Posterior cingulate gyrus (tissue), 11 donors: ENCODE measurements at places on chromosomes 13 and 19.

DNA sequence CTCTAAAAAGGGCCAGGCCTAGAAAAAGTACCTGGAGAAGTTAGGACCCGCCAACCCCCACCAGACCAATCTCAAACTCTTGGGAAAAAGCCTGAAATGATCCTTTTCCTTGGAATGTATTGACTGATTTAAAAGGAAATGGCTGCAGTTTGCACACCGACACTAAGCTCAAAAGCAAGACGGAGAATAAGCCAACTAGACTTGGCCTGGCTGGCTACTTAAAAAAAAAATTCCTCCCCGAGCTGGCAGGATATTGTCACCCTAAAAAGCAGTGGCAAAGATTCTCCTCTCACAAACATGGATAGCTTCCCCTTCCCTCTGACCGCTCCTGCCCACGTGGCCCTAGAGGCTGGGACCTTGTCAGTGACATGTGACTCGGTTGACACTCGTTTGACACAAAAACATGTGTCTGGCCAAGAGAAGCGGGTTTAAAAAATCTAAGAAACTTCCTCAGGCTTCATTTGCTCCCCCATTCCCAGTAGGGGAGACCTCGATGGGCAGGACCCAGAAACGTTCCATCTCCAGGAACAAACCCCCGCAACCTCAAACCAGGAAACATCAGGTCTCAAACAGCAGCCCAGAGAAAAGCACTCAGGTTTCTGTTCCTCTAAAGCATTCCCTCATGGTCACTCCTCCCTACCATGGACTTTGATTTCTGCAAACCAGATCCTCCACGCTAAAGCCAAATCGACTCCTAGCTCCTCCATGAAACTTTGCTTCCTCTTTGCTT is 1.3 kb downstream of the RFX1 start:
- peak; percentile 93 for DNase-seq

- DNase-seq = no peak
These were observed 683.8 kb upstream of the ATXN8OS start for GRCh38 chr13:69423844-69424243.

- peak; percentile 84 for DNase-seq
These were observed 16.0 kb downstream of the CSNK1G2 start for GRCh38 chr19:1956868-1957492.

- no peak for DNase-seq
These were observed 4.2 kb downstream of the ADPRHL1 start for GRCh38 chr13:113448885-113449692.

- no peak for DNase-seq
These were observed 174.3 kb downstream of the PTPRS start for GRCh38 chr19:5166262-5166661.

GRCh38 chr19:6632002-6632621 is 37.8 kb downstream of the TNFSF14 start:
- no peak for DNase-seq

- no peak for DNase-seq
These were observed 137.0 kb downstream of the FLT1 start for GRCh38 chr13:28357911-28358433.

- DNase-seq = peak; percentile 40
These were observed 13.7 kb downstream of the PVR start for GRCh38 chr19:44657211-44657921.

GRCh38 chr13:79775830-79776229 is 294.9 kb downstream of the NDFIP2 start:
- peak; percentile 86 for DNase-seq

DNA sequence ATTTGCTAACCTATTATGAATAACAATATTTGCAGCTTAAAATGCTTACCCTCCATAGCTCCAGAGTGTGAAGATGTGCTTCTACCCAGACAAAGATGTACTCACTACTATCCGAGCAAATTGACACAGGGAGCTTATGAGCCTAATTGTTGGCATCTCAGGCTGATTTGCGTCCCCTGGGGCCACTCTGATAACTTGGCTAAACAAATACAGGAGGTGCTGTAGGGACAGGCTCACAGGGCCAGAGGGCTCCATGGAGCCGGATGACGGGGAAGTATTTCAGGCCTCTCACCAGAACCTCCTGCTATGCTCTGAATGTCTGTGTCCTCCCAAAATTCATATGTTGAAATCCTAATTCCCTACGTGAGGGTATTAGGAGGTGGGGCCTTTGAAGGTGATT is 26.7 kb upstream of the C19orf12 start:
- no peak for DNase-seq

- peak; percentile 21 for DNase-seq
These were observed 64.3 kb downstream of the CACNA1A start for GRCh38 chr19:13441810-13442512.

DNA sequence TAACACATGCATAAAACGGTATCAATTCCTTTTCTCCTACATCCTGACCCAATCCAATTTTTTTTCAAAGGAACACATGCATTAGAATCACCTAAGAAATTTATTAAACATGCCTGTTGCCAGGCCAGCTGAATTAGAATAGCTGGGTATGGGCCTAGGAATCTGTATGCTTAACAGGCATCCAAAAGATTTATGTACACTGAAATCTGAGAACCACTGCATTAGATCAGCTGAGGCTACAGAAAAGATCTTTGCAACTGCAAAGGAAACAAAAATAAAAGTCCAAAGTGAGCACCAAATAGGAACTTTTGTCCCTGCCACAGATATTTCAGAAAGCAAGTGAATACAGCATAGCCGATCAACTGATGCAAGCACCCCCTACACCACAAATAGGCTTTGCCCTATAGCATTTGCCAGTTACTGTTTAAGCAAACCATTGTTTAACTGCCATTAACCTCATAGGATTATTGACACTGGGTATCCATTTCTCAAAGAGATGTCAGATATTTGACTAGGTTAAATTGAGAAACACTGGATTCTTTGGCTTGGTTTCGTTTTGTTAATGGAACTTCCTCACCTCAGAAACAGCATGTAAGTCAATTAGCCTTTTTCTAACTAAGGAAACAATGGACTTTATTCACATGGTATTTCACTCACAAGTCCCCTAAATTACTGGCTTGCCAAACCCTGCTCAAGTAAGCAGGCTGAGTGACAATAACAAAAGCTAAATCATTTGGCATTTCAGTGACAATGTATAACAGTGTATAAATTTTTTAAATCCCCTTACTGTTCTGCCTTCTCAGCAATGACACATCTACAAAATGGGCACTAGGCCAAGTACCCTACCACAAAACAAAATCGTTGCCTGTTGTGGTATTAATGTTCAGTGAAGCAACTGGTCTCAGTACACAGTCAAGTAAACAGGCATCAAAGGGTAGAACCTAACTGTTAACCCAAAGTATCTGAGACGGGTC is 67.8 kb downstream of the SUCLA2 start:
- no peak for DNase-seq

GRCh38 chr13:29893438-29893837 is 43.0 kb upstream of the UBL3 start:
- DNase-seq = no peak

GRCh38 chr19:38528931-38529330 is 88.8 kb downstream of the MAP4K1 start:
- no peak for DNase-seq

- peak; percentile 46 for DNase-seq
These were observed 477 bp downstream of the LNX2 start for GRCh38 chr13:27619728-27620376.

- no peak for DNase-seq
These were observed 9.6 kb upstream of the OLFM4 start for GRCh38 chr13:53018690-53019647.

DNA sequence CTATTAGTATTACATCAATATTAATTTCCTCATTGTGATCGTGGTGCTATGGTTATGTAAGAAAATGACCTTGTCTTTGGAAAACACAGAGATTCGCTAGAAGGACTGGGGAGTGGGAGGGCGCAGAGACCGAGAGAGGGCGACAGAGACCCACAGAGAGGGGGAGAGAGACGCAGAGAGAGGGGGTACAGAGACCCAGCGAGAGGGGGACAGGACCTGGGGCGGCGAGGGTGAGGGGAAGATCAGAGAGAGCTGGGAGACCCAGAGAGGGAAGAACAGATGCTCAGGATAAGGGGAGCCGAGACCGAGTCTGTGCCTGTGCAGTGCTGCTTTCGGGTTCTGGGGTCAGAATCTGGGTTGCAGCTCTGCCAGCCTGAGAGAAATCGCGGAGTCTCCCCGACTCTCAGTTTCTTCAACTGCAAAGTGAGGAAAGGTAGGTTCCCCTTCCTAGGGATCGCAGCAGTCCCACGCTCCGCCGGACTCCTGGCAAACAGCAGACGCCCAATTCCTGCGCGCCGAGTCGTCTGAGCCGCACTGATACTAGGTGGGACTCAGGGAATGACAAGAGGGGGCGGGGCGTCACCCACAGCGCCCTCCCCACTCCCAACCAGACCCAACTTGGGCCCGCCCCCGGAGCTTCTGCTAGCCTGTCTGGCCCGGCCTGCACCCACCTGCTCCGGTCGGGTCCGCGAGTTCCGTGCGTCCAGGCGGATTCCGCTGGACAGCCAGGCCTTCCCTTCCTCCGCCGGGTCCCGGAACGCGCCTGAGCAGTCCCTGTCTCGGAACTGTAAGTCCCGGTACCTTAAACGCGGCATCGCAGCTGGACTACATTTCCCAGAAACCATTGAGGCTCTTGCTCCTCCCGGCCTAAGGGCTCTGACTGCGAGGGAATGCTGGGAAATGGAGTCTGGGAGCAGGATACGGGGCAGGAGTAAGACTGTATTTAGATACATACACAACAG is 15.3 kb downstream of the IZUMO2 start:
- DNase-seq = peak; percentile 99

DNA sequence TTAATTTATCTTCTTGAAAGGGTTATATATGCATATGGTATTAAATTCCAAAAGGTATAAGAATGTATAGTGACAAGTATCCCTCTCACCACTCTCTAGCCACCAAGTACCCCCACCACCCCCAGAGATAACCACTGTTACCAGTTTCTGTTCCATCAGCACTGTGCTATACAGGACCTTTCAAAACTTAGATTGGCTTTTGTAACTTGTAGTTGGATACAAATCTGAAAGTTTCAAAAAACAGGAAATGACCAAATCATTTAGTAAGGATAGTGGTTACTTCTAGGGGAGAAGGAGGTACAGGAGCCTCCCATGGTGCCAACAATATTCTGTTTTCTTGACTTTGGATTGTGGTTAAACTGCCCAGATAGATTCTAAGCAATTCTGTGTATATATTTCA is 56.7 kb downstream of the AKAP11 start:
- DNase-seq = no peak

DNA sequence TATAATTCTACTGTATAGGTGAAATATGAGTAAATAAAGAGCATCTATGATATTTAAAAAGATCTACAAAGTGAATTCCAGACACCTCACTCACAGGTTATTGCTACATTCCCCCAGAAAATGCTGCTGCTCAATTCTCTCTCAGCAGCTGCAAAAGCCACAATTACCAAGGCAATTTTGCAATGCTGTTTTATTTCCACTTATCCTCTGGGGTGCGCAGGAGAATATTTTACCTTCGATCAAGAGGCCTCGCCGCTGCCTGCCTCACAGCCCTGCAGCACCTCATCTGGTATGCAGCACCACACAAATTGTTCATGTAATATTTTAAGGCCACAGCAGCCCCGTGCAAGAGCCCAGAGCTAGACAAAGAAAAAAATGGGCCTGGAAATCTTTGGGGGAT is 333.2 kb downstream of the DNAJC15 start:
- DNase-seq = no peak

DNA sequence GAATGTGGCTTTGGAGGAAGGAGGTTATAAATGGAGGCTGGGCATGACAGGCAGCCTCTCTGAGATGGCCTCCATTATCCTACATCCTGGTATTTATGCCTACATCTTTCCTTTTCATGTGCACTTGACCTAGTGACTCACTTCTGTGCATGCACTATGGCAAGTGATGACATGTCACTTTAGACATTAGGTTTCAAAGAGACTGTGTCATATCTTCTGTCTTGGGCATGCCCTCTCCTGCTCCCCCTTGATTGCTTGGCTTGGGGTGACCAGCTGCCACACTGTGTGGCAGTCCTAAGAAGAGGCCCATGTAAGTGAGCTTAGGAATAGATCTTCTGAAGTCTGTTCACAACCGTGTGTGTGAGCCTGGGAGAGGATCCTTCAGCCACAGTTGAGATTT is 472.8 kb downstream of the FGF9 start:
- no peak for DNase-seq

DNA sequence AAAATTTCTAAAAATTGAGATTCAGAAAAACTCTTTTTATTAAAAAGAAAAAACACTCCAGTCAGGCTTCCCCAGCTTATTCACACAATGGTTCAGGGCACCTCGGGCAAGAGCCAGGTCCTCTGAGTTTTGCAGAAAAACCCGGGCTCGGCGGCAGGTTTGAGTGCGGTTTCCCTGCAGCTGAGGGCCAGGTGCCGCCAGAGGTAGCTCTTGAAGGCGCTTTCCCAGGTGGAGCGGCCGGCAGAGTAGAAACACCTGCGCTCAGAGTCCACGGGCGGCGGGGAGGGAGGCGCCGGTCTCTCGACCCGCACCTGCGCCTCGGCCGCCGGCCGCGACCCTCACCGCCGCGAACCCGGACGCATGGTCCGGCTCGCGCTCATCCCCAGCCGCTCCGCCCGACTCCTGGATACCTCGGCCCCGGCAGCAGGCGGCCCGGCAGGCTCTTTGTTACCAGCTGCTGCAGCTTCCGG is 444 bp downstream of the PROSER1 start:
- no peak for DNase-seq

- DNase-seq = no peak
These were observed 103.1 kb downstream of the TRPC4 start for GRCh38 chr13:37766502-37766901.

DNA sequence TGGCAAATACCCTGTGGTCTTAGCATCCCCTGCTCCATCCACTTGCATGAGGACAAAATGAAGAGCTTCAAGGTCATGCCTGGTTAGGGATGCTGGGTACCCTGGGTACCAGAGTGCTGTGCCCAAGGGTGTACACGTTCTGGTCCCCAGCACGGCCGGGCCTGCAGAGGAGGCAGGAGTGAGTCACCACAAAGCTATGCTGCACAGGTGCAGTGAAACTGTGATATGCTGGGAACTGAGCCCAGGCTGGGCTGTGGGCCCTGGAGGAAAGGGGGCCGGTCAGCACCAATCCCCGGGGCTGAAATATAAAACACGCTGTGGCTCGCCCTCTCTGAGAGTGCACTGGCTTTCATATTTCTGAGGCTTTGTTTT is 95.1 kb downstream of the TSHZ3 start:
- DNase-seq = no peak

DNA sequence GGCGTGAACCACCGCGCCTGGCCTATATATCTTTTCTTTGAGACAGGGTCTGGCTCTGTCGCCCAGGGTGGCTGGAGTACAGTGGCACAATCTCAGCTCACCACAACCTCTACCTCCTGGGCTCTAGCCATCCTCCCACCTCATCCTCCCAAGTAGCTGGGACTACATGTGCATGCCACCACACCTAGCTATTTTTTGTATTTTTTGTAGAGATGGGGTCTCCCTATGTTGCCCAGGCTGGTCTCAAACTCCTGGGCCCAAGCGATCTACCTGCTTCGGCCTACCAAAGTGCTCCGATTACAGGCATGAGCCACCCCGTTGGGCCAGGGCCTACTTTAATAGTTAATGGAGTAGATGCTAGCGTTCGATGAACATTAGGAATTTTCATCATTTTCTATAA is 3.4 kb downstream of the TNPO2 start:
- DNase-seq = no peak
